Stimulated activated CD8-positive, alpha-beta memory T cell treated with anti-CD3 and anti-CD28 coated beads, Interleukin-4, amount 100 ng/mL, for 4 hours (primary cell): ENCODE measurements at places on chromosomes 2 and 18.

- DNase-seq = peak; percentile 17
Measured at GRCh38 chr2:38722271-38723061, 28.7 kb downstream of the SRSF7 start.

GRCh38 chr18:67771271-67771670, 254.8 kb upstream of the DSEL start:
- DNase-seq = no peak

GRCh38 chr2:96872591-96873349, 2.9 kb upstream of the SEMA4C start:
- no peak for DNase-seq

DNA sequence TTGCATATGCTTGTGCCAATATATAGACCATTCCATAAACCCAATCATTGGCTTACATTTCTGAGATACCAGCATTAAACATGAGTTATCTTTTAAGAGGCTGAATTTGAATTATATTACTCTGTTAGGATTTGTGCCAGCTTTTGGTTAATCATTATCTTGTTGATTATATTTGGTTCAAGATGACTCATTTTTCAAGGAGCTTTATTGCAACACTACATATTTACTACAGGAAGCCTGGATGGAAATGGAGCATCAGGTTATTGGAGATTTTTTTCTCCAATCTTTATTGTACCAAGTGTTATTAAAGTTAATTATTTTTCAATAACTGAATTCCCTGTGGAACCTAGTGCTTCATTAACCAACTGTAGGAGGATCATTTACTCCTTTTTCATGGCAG, 26.4 kb downstream of the EML4 start:
- DNase-seq = no peak

GRCh38 chr18:54357660-54358494, at the start of the genes C18orf54 and STARD6:
C18orf54 (plus strand) TSS chr18:54357906; CDS start chr18:54360573, 2,667 bp downstream.
STARD6 (minus strand) TSS chr18:54357858; CDS start chr18:54354573, 3,285 bp downstream.
- DNase-seq = peak; percentile 71
